ENCODE measurements at places on chromosomes 4 and X.
A peak's percentile ranks its signal among the peaks of the same experiment; 100 is the strongest.

DNA sequence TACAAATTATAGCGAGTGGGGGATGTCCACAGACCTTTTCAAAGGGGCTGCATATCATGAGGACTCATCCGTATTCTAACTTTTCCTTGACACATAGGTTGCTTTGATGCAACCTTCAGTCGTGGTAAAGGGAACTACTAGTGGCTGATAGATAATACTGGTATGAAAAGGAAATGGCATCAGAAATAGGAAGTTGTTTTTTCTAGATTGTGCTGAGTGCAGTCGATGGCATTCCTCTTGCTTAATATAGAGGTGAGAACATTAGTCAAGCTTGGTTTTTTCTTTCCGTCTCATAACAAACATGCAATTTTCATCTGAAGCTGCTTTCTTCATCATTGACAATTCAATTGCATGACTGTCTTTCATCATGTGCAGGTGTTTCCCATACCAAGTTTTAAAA is 16.6 kb downstream of the ENPEP start:
- DNase-seq: no peak

- no peak for DNase-seq
Measured at GRCh38 chr4:101649790-101650515, 140.6 kb upstream of the BANK1 start.

GRCh38 chr4:96009427-96010119 is 169.7 kb downstream of the PDHA2 start:
- no peak for DNase-seq

DNA sequence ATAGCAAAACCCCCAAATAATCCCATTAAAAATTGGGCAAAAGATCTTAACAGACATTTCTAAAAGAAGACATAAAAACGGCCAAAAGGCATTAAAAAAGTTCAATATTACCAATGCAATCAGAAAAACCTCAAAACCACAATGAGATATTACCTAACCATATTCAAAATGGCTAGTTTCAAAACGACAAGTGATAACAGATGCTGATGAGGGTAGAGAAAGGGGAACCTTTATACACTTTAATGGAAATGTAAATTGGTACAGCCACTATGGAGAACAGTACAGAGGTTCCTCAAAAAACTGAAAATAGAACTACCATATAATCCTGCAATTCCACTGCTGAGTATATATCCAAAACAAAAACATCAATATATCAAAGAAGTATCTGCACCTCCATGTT is 6.2 kb downstream of the AADAT start:
- no peak for DNase-seq

DNA sequence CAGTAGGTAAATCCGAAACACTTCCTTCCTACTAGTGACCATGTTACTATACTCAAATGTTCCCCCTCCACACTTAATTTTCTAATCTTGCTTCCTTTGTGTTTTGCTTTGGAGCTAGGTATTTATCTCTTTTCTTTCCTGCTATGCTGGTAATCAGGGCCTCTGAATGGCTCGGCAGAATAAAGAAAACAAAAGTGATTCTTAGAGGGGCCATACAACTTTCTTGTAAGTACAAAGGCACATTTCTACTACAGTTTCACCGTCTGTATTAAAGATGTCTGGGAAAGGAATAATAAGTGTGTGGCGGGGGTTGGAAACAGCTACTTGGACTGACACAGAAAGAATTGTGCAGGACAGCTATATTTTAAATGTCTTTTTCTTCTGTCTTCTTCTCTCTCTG is 50.3 kb downstream of the GPC3 start:
- no peak for DNase-seq

DNA sequence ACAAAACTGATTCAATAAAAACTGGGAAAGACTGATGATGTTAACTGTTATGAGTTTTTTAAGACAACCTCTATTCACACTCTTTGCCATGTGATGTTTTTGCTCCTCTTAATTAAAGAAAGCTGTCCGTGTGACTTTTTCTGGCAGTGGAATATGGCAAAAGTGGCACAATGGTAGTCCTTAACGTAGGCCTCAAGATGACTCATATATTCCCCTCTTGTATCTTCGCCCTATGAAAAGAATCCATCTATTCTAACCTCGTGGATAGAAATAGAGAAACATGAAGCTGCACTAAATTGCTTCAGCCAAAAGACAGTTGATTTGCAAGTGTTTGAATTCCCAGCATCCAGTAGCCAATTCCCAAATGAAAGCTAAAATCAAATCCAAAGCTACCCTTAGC is 603.8 kb upstream of the PCDH7 start:
- DNase-seq: no peak

- no peak for DNase-seq
Measured at GRCh38 chrX:107541244-107541643, 87.1 kb upstream of the PRPS1 start.

GRCh38 chrX:140918398-140919038 is 83.9 kb upstream of the SPANXB1 start:
- no peak for DNase-seq

DNA sequence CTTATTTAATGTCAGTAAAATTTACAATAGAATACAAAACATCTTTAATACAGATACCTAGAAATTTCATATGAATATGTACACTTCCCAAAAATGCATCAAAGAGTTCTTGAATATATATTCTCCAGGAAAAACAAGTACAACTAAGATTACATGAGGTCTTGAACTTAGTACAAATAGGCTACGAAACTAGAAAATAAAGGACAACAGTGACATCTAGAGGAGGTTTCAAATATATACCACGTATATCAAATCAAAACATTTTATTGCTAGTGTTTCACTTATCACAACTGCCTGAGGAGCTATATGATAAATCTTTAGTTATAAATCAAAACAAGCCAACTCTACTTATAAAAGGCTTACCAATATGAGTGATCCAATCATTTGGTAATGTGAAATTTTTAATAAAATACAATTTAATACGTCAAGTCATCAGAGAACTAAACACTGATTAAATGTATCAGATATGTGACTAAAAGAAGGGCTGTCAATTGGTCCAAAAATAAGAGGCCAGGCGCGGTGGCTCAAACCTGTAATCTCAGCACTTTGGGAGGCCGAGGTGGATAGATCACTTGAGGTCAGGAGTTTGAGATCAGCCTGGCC is 36.6 kb downstream of the ANAPC10 start:
- no peak for DNase-seq

- DNase-seq: no peak
Measured at GRCh38 chr4:39620551-39621313, 17.9 kb downstream of the SMIM14 start.

DNA sequence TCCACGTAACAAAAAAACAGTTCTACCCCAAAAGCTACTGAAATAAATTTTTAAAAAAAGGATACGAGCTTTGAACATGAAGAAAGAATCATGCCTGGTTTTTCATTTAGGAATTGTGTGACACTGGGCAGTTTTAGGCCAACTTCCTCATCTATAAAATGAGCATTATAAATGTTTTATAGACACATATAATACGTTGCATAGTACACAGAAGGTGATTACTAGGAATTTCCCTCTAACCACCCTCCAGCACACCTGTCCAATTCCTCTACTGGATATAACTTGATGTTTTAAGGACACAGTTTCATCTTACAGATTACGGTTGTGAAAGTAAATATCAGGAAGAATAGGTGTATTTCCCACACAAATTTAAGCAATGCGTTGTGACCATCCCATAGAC is 85.5 kb upstream of the IQCM start:
- no peak for DNase-seq

DNA sequence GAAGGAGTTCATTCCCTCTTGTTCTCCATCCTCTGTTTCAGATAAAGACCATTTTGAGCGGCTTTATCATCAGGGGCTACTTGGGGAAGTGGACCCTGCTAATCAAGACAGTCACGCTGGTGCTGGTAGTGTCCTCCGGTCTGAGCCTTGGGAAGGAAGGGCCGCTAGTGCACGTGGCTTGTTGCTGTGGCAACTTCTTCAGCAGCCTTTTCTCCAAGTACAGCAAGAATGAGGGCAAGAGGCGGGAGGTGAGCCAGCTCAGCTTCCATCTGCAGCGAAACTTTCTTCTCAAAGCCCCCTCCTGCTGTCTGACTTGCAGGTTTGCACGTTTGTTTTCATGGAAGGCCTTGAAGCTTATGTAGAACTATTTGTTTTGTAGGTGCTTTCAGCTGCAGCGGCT is 49.5 kb downstream of the CLCN4 start:
- DNase-seq: no peak

DNA sequence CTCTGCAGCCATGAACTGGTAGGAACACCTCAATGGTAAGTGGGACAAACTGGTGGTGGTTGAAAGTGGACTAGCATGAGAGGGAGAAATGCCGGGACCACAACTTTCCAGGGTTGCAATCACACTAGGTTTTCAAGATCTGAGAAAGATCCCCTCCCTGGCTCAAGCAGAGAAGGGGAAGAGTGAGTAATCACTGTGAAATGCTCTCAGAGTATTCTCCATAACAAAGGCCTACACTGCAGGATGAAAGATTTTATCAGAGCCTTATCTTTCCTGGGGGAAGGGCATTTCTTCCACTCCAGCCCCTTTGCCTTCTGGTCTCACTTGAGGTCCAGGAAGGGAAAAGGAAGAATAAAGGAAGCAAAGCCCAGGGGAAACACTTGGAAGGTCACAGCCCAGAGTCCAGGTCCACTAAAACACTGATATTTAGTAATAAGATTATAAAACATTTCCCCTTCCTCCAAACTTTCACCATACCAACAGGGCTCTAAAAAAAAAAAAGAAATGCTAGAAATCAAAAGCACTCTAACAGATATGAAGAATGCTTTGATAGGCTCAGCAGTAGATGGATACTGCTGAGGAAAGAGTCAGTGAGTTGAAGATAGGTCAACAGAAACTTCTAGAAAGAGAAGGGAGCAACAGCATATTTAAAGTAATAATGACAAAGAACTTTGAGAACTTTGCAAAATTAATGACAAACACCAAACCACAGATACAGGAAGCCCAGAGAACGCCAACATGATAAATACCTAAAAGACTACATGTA is 95.9 kb downstream of the WDFY3 start:
- DNase-seq: no peak

DNA sequence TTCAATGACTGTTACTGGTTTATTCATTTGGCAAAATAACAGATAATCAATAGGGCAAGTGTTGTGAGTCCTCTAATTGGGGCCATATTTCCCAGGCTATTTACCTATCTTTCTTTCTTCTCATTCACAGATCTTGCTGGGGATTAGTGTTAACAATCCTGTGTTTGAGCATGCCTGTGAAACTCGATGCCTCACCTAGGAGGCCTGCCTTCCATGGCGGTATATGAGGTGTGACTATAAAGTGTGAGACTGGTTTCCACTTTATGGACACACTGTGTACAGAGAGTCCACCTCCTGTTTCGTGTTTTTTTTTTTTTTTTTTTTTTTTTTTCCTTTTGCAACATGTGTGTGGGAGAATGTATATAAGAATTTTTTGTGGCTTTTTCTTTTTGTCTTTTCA is 199.3 kb downstream of the BMPR1B start:
- no peak for DNase-seq

- peak; percentile 55 for DNase-seq
Measured at GRCh38 chrX:1102786-1103185, 109.7 kb downstream of the CRLF2 start.

GRCh38 chr4:56480691-56481090 is 13.3 kb downstream of the SRP72 start:
- DNase-seq: no peak

DNA sequence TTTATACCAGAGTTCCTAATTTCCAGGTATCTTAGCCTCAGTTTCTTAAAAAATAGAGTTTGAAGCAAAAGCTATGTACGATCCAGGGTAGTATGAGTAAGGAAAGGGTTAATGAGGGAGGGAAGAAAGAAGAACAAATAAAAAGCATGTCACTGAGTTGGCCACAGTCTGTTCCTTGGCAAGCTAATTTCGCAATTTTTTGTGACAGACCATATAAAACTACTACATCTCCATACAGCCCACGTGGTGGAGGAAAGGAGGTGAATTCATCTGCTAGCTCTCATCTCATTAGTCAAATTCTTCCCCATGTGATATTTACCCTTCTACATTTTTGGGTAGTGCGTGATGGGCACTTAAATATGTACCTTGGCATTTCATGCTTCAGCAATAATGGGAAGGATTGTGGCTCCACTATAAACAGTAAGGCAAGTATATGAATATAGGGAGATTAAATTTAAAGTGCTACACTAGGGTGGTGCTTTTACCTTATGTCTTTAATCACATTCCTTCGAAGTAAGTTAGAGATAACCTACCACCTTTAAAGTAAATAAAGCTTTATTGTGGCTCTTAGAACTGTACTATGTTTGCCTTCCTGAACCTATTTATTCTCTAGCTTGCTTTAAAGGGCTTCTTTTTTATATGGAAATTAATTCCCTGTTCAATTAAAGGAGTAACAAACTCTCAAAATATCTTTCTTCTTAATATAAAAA is 102.1 kb upstream of the VAMP7 start:
- no peak for DNase-seq

DNA sequence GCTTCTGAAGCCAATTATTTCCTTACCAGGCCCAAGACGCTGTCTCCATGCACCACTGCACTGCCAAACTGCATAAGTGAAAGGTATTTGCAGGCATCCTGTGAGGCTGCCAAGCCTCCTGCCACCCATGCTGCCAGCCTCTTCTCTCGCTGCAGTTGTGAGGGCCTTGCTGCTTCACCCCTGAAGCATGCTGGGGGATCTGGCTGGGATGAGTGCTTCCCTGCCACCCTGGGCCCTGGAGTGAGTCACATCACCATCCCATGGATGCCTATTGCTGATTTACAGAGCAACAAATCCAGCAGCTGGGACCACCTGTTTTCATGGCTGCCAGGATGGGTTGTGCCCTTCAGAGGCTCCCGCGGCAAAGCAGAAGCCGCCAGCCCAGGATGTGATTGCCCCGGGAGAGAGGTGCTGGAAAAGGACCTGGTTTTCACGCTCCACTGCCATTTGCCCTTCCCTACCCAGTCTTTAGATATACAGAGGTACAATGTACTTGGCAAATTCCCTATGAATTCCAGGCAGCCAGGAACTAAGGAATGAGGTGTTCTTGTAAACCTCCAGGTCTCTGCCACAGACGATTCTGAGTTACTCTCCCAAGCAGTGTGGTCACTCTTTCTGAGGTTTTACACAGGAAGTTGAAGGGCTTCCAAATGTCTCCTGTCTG is 41.5 kb upstream of the PTCHD1 start:
- DNase-seq: no peak

GRCh38 chrX:133559909-133560308 is 144.6 kb upstream of the GPC4 start:
- no peak for DNase-seq

DNA sequence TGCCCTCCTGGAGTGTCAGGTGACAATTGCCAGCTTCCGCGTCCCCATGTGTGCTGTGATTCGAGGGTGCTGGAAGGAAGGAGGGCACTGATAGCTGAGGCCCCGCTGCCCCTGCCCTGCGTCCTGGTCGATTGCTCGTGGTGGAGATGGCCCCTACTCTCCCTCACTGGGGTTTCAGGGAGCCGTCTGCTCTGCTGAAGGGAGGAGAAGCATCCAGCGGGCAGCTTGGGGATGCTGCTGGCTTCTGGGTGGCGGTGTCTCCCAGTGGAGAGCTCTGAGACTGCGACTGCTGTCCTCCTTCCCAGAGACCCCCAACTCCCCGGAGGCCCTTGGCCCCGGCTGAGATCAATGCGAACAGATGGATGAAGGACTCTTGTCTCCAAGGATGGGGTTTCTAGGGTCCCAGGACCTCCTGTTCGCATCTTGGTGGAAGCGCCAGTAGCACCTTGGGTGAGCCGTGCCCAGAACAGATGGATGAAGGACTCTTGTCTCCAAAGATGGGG is 98.6 kb downstream of the PSAPL1 start:
- DNase-seq: no peak
